ENCODE measurements at places on chromosomes 7 and 10.

DNA sequence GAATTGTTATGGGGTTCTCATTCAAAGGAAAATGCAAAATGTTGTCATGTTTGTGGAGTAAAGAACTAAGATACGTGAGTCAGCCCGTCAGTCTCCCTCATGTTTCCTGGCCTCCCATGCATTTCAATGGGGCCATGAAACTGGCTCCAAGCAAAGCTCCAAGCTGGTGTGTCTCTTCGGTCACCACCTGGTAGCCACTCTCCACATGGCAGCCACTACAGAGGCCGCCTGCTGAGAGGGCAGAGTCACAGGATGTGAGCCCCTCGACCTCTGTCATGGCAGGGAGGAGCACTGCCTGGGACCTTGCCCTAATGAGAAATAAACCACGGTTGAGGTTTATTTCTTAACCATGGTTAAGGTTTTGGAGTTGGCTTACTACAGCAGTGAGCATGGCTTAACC lies 62.6 kb downstream of the AOC1 start:
- no peak for DNase-seq

GRCh38 chr7:92437956-92438491 lies 9.3 kb upstream of the GATAD1 start:
- no peak for DNase-seq

DNA sequence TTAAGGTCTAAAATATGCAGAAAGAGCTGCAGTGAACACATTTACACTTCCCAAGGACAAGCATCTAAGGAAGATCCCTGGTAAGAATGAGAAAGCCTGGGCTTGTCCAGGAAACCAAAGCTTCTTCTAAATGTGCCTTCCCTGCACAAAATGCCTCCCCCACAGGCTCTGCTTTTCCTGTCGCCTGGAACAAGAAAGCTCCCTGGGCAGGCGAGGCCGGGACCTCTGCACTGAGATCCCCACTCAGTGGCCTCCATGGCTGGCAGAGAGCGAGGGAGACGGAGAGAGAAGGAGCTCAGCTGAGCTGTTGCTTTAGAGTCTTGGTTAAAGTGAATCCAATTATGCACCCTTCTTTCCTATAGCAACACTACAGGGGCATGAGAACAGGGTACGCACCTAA lies 75.6 kb downstream of the AMZ1 start:
- no peak for DNase-seq

DNA sequence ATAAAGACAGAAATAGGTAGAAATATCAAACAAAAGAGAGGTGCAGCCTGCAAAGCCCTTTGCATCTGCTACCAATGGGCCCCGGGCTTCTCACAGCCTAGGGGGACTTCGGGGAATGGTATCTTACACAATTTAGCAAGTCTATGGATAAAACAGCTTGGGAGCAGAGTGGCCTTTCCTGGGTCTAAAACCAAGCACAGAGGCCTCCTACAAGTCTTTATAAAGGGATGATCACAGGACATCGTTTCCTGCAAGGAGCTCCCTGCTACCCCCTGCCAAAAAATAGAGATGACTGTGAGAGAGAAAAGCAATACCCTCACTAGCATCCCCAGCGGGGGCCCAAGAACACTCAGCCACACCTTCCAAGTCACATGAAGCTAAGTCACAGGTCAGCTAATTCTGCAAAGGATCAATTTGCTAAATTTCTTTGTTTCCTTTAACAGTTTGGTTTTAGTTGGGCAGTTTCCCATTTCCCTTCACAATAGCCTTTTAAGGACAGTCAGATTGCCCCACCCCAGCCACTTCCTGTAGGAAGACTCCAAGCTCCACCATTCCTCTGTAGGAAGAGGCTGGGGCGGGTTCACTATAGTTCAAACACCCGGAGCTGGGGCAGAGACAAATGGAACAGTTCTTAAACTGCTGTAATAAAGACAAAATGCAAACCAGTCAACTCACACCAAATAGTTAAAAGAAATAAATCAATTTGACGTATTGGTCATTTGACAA lies 105.5 kb downstream of the SLIT1 start:
- DNase-seq = no peak

GRCh38 chr10:60494774-60495173 lies 105.1 kb upstream of the ANK3 start:
- DNase-seq = no peak

GRCh38 chr7:11650500-11650899 lies 181.5 kb downstream of the THSD7A start:
- DNase-seq = no peak

GRCh38 chr7:3461923-3462322 lies 160.9 kb downstream of the SDK1 start:
- no peak for DNase-seq

- DNase-seq = no peak
These were observed 4.3 kb upstream of the PCBD1 start for GRCh38 chr10:70892631-70893030.

- DNase-seq = no peak
These were observed 130.5 kb downstream of the GRK5 start for GRCh38 chr10:119337796-119338432.

GRCh38 chr7:23222439-23223030 lies 24.0 kb upstream of the GPNMB start:
- DNase-seq = no peak

- no peak for DNase-seq
These were observed 2.2 kb downstream of the DUSP5 start for GRCh38 chr10:110499796-110500514.

GRCh38 chr10:132606536-132607316 lies 69.1 kb downstream of the INPP5A start:
- peak; percentile 86 for DNase-seq

DNA sequence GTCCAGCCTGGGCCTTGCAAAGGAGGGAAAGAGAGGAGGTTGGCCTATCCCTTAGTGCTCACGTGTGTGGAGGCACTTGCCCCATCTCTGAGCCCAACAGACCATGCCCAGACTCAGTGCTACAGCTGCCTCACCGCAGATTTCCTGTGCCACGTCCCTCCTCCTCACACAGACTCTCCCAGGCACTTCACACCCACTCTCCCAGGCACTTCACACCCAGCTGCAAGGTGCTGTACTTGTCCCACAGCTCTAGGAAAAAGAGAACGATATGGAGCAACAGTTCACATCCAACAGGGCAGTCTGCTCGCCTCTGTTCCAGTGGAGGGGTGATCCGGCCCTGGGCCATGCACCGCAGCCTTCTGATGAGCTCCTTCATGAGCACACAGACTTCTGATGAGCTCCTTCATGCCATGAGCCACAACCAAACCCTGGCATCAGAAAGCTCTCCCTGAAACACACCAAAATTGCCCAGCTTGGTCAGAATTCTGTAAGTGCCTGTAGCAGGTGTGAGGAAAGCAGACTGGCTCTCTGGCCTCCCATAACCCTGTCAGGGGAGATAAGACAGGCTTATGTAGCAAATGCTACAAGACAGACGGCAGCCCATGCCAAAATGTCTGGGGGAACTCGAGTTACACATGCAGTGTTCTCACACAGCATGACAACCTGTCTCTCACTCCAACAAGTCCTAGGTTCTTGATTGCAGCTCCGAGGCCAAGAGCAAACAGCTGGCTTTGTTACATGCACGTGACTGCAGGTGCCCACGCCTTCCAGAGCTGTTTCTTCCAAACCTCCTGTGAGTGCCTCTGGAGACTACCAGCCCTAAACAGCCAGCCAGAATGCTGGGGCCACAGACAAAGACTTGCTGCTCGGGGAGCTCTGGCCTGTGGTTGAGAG lies 348.5 kb downstream of the GRID1 start:
- no peak for DNase-seq

- DNase-seq = no peak
These were observed 57.7 kb upstream of the COMTD1 start for GRCh38 chr10:75293446-75293820.

DNA sequence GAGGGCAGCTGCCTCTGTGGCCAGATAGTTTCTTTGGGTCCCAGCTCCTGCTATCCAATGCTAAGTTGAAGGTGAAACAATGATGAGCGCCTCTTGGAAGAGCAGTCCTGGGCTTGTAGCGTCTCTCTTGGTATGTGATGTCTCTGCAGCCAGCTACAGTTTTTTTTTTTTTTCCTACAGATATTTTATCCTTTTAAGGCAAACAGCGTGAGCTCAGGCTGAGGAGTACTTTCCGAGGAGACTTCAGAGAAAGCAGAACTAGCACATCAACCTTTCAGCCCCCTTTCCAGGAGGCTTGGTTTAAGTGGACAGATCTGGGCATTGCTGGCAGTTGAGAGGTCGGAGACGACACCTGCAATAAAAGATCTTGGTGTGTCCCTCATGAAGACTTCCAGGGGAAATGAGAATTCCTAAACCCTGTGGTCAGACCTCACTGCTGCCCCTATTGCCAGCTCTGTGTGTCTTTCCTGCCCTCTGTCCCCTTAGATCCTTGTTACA lies 9.1 kb downstream of the PRKG1 start:
- no peak for DNase-seq

- no peak for DNase-seq
These were observed 232.0 kb downstream of the PAXIP1 start for GRCh38 chr7:154770962-154771361.

GRCh38 chr10:11204351-11204942 lies 186.8 kb downstream of the CELF2 start:
- no peak for DNase-seq

GRCh38 chr7:94778711-94779459 lies 123.0 kb upstream of the SGCE start:
- DNase-seq = no peak
